ENCODE measurements at places on chromosomes 12 and 14. TPM values are rescaled to one million over a fixed set of nuclear protein-coding genes. Genes with fewer than 3 reads are reported as not detected.

- H3K4me3 ChIP-seq = no peak overlapping the region
- no peaks in the 10 kb centered on the region for H3K27me3 ChIP-seq
- no peaks in the 10 kb centered on the region for H3K4me1 ChIP-seq
- no peaks in the 10 kb centered on the region for H3K36me3 ChIP-seq
- no peak overlapping the region for H3K27ac ChIP-seq
Measured at GRCh38 chr12:25810683-25811082, 147.8 kb upstream of the RASSF8 start.

DNA sequence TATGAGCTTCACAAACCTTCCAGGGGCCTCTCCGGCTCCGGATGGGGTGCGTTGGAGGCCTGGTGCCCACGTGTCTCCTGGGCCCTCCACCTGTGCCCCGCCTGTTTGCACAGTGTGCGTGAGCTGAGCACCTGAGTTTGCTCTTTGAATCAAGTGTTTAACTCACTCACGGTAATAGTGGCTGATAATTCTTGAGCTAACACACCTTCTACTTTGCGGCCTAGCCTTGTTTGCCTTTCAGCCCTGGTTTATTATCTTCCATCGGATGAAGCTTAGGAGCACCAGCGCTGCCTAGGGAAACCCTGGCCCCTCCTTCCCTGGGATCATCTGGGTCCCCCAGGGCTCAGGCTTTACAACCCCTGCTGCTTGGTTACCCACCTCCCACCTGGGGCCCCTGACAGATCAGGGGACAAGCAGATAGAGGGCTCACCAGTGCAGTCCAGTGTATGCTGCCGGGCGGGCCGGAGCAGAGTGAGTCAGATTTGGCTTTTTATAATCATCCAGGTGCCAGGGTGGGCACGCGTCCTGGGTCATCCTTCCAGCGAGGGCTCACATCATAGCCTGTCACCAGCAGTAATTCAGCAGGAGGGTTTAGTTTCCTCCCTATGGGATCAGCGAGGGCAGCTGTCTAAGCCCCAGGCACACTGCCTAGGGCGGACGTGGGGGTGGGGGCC lies 62.8 kb upstream of the RFLNA start:
- no peak overlapping the region for H3K4me3 ChIP-seq
- H3K27me3 ChIP-seq = no peaks in the 10 kb centered on the region
- no peak for DNase-seq

GRCh38 chr14:99213101-99213500 lies 58.9 kb downstream of the BCL11B start:
- peak overlapping the region; percentile 77 for H3K4me3 ChIP-seq
- DNase-seq = no peak
- peak overlapping the region; percentile 75 for H3K27ac ChIP-seq
- H3K36me3 ChIP-seq = peaks cover 28% of the 10 kb centered on the region
- no peaks in the 10 kb centered on the region for H3K27me3 ChIP-seq

- no peaks in the 10 kb centered on the region for H3K4me1 ChIP-seq
- H3K27ac ChIP-seq = no peak overlapping the region
- H3K27me3 ChIP-seq = no peaks in the 10 kb centered on the region
- no peak for DNase-seq
- H3K36me3 ChIP-seq = no peaks in the 10 kb centered on the region
Measured at GRCh38 chr14:37844614-37845013, 249.2 kb downstream of the TTC6 start.

CCDC38 gene
- total RNA-seq = not detected

RERGL gene
- not detected for total RNA-seq

TRHDE gene
- not detected for total RNA-seq
